CD4-positive, alpha-beta T cell (primary cell): ENCODE measurements at places on chromosomes 5 and 9.
A peak's percentile ranks its signal among the peaks of the same experiment; 100 is the strongest.

GRCh38 chr9:15543047-15543813, 9.6 kb upstream of the CCDC171 start:
- DNase-seq = no peak

- no peak for DNase-seq
Observed at GRCh38 chr9:75054368-75055001, 26.4 kb upstream of the CARNMT1 start.

GRCh38 chr9:89642789-89643188, 38.0 kb downstream of the GADD45G start:
- no peak for DNase-seq

DNA sequence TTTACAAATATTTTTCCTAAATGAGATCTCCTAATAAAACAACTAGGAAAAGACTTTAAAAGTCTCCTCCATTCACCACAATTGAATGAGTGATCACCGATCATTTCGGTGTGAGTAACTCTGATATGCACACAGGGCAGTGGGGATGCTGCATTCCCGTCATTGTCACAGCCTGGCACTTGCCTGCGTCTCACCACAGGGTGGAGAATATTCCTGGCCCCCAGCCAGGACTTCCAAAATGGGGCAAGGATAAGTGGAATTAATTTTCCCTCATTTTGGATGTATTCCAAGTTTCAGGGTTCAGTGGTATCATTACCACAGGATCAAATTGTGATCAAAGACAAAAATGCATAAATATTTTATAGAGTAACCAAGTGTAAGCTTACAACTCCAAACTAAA, 107.1 kb downstream of the CTNND2 start:
- DNase-seq = no peak

DNA sequence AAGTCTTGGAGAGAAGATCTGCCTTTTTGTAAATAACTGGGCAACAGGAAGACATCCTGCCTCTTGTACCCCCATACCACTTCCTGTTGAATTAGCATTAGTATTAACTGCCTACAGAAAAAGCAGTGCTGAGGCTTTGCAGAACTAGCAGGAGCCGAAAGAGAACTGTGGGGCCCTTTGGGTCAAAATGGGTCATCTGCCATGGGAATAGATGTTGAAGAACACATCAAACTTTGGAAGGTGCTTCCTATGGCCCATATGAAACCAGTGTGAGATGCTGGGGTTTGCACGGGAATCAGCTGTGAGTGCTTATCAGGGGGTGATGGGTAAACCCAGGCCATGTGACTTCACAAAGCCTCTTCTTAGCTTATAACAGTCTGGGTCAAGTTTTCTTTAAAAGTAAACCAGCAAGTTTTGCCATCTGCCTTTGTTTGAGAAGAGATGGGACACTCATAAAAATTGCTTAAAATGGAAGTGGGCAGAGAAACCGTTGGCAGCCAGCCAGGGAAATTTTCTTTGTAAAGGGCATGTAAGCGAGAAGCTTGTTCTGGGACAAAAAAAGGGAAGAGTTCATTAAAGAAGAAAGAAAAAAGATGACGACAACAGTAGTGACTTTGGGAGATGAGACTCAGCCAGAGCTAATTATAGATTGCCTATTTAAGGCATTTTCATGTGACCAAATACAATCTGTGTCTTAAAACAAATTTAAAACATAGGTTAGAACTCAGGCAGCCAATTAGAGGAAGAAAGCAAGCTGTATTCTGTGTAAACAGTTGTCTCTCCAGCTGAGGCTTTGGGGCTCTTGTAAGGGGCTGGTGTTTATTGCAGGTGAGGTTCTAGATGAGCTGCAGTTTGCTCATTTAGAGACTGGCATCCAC, 4.4 kb downstream of the SLC25A25 start:
- no peak for DNase-seq

- no peak for DNase-seq
Observed at GRCh38 chr9:87795178-87795577, 69.3 kb downstream of the CTSL start.

- no peak for DNase-seq
Observed at GRCh38 chr5:120007598-120007997, 378.2 kb downstream of the FAM170A start.

GRCh38 chr9:70470050-70471015, 55.9 kb upstream of the KLF9 start:
- no peak for DNase-seq

- peak; percentile 13 for DNase-seq
Observed at GRCh38 chr9:14846871-14847311, 63.3 kb downstream of the FREM1 start.

- no peak for DNase-seq
Observed at GRCh38 chr9:2267181-2267745, 252.1 kb downstream of the SMARCA2 start.

DNA sequence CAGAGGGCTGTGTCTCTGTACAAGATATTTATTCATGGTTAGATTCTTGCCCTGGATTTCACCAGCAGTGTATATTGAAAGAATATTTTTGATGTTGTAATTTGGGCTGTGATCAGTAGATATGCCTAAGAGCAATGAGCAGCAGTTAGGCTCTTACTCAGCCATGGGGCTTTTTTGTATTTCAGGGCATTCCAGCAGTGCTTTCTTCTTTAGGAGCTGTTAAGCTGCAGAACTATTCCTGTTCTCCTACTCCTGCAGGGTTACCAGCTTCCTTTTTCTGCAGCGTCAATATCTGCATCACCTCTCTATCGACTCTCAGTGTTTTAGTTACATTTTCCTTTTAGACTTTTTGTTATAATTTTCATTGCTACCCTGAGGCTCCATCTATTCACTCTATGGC, 206.2 kb downstream of the SLCO4C1 start:
- DNase-seq = no peak

DNA sequence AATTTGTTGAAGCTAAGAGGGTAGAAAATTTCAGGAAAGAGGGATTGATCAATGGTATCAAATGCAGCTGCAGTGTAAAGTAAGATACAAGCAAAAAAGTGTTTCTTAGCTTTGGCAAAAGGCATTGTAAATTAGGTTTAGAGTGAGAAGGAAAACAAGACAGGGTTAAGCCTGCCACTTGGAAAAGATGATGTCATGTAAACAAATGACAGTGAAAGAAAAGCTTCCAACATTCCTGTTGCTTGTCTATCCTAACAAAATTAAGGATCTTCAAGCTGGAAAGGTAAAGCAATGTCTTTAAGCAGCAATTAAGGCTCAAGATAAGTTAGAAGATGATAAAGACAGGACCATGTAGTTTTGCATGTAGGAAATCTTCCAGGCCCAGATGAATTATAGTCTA, 139.1 kb upstream of the PPP2R2B start:
- no peak for DNase-seq

GRCh38 chr9:108831496-108832178, 24.1 kb downstream of the ACTL7B start:
- no peak for DNase-seq

GRCh38 chr5:88676637-88677375, 206.2 kb downstream of the MEF2C start:
- DNase-seq = no peak

GRCh38 chr5:103909391-103909790, 346.8 kb upstream of the NUDT12 start:
- no peak for DNase-seq

DNA sequence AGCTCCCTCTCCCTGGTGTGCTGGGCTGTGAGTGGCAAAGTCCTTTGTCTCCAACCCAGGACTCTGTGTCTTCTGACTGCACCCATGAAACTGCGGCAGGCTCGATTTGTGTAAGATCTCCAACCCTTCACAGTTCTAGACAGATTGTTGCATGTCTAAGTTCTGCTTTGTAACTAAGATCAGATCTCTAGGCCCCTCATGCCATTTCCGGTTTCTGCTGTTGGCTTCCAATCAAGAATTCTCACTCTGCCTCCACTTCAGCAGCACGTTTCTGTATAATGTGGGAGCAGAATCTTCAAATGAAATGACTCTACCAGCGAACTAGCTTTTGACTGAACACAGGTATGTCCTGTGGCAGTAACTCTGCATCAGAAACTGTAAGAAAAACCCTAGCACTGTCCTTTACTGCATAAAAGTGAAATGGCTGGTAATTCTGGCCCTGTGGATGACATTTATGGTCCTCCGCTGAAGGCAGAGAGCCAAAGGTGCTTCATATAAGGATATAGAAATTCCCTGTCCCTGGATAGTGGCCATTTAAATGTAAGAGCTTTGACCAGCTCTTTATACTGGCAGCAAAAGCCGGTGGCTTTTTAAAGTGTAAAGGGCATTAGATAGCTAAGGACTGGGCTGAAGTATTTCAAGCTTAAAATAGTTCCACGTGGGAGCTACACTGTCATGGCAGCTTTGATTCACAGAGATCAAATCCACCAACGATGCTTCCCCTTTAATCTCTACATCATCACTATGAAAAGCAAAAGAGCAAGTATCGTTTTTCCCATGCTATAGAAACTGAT, 319.0 kb upstream of the CDH6 start:
- DNase-seq = no peak

GRCh38 chr9:13963005-13963653, 350.8 kb downstream of the NFIB start:
- DNase-seq = no peak

- DNase-seq = no peak
Observed at GRCh38 chr5:171647043-171647903, 138.3 kb upstream of the SMIM23 start.

GRCh38 chr9:19649336-19650041, 139.3 kb downstream of the SLC24A2 start:
- no peak for DNase-seq

DNA sequence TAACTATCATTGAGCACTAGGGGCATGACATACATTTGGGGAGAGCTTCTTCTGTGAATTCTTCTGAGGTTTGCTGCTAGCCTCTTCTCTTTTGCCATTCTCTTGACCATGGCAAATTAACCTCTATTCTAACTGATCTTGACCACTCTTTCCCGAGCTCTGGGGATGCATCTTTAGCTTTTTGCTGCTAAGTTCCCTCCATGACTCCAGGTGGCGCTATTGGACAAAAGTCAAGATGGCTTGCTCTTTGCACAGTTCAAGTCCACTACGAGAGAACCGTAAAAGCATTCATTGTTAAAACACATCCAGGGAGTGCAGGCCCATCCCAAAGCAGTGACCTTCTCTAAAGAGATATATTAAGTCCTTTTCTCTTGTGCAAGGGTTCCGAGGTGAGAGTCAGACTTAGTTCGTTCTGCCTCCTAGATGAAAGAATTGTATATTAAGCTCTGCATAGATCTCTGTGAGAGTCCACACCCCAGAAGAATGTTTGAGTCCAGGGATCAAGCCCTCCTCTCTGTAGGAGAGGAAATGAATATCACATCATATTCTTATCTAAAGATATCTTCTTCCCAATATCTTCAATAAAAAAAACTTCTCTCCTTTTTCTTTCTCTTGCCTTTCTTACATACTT, 1152.9 kb upstream of the CDH6 start:
- no peak for DNase-seq

- peak; percentile 44 for DNase-seq
Observed at GRCh38 chr5:74865804-74866595, at the start of gene FAM169A. Gene FAM169A, minus strand, starts transcription at chr5:74866387. Its CDS starts 24,711 bp downstream, at chr5:74841676.

DNA sequence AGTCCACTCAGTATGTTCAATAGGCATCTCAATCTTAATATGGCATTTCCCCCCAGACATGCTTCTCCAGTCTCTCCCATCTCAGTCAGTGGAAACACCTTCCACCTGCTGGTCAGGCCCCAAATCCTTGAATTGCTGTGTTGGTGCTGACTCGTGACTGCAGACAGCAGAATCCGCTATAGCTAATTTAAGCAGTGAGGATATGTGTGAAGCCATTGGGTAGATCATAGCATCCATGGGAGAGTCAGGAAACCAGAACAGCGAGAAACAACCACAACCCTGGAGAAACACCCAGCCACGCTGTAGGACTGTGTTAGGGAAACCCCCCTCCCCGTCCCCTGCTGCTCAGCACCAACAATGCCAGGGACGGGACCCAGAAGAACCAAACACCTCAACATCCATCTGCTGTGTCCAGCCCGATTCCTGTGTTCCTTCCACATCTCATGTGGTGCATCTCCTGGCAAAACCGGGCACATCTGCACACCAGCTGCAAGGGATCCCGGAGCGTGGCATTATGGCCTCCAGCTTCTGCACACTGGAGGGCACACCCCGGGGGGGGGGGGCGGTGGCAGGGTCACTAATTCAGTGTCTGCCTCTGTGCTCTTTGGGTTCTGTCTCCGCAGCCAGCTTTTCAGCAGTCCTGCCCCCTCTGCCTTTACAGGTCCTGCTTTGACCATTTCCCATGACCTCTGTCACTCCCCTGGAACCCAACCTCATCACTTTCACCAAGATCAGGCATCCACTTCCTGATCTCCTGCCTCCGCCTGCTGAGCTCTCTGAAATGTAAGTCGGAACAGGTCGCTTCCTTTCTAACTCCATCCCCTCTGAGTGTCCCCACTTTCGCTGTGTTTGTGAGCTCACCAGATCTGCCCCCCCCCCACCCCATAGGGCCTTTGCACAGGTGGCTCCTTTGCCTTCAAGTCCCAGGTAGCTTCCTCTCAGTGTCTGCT, 2.4 kb upstream of the PLEKHG4B start:
- no peak for DNase-seq

DNA sequence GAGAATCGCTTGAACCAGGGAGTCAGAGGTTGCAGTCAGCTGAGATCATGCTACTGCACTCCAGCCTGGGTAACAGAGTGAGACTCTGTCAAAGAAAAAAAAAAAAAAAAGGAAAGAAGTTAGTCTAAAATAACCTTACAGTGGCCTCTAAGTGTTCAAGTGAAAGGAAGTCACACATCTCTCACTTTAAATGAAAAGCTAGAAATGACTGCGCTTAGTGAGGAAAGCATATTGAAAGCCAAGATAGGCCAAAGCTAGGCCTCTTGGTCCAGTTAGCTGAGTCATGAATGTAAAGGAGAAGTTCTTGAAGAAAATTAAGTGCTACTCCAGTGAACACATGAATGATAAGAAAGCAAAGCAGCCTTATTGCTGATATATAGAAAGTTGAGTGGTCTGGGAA, 38.1 kb downstream of the ITGA1 start:
- DNase-seq = no peak

DNA sequence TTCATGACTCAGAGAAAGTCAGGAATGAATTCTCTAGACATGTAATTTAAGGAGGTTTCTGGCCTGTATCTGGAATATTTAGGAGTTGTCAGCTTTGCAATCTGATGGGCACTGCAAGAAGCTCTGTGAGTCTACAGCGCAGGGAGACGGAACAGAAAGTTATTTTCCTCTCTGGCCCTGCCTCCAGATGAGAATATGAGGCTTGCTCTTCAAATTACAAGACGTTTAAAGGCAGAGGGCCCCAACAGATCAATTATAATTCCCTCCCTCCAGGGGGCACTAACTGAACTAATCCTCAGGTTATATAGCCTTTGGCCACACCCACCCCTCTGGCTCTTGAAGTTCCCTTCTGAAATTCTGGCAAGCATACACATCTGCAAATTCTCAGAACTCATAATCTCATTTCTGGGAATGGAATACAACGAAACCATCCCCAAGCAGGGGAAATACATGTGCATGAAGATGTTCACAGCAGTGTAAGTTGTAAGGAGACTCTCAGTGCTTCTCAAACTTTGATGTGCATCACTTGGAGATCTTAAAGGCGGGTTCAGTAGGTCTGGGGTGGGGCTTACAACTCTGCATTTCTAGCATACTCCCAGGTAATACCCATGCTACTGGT, 307.6 kb downstream of the CWC27 start:
- DNase-seq = peak; percentile 14
